ENCODE measurements at places on chromosomes 5 and 9.

- DNase-seq = no peak
Observed at GRCh38 chr9:14693251-14693861, at the start of gene ZDHHC21. Gene ZDHHC21 (minus strand): TSS chr9:14693432. CDS start chr9:14674340, 19,092 bp downstream.

DNA sequence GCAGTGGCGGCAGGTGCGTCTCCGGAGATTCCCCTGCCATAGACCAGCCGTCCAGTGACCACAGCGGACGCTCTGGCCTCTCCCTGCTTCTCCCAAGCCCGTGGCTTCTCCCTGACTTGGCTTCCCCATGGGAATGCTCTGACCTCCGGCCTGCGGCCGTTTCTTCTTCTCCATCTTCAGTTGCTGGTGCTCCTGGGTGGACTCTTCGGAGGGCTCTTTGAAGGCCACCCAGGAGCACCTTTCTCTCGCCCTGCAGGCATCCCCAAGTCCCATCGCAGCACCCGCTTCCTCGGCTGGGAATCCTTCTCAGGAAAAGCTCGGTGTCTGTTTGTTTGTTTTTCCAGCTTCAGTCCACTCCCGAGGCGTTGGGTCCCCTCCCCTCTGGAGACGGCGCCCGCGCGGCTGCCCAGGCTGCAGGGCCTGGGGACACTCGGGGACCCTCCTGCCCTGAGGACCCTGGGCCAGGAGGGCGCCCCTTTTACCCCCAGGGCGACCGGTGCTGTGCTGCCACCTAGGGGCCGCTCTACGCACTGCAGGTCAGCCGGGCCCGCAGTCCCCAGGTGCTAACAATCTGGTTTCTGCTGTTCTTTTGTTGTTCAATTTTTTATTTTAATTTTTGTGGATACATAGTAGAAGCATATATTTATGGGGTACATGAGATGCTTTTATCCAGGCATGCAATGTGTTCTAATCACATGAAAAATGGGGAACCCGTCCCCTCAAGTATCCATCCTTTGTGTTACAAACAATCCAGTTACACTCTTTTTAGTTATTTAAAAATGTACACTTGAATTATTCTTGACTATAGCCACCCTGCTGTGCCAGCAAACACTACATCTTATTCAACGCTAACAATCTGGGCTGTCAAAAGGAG lies 197.9 kb upstream of the ADAMTS16 start:
- DNase-seq = no peak

DNA sequence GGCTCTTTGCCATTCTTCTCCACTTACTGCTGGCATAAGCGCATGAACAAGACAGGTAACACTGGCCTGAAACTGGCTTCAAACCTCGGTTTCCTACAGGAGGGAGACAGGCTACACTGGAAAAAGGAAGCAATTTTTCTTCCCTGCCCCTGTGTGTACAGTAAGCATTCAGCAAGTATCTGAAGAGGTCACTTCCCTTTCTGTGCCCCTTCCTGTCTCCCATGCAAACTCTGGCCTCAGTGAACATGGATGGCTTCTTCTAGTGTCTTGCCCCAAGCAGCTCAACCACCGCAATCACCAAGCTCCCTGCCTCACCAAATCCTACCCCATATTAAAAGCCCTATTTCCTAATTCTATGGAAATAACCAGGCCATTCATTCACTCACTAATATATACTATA lies 42.4 kb downstream of the SERINC5 start:
- peak; percentile 47 for DNase-seq

DNA sequence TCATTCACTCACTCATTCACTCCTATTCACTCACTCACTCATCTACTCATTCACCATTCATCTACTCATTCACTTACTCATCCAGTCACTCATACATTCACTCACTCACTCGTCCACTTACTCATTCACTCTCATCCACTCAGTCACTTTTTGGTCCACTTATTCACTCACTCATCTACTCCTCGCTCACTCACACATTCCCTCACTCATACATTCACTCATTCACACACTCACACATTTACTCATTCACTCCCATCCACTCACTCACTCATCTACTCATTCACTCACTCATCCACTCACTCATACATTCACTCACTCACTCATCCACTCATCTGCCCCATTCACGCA lies 27.7 kb downstream of the WNK2 start:
- DNase-seq = no peak

DNA sequence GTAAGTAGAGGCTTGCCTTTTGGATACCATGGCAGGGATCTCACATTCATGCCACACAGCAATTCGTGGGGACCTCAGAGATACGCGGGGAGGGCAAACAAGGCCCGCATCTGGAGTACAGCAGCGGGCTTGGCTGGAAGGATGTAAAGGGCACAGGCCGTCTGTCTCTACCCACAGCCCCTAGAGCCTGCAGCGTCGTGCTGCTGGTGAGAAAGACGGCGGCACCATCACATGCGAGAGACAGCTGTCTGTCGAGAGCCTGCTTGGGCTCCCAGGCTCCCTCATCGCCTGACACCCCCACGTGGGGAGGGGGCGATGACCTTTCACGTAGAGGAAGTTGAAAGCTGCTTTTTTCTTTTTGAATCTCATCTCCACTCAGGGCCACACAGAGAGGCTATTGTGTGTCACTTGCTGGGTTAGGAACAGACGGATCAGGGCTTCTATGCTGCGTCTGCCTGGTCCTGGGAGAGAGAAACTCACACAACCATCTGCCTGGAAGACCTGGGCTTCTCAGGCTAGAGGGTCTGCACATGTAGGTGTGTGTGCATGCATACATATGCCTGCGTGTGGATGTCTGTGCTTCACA lies 134.6 kb upstream of the PPP1R26 start:
- no peak for DNase-seq

GRCh38 chr9:82957529-82958379 lies 105.2 kb downstream of the RASEF start:
- no peak for DNase-seq

DNA sequence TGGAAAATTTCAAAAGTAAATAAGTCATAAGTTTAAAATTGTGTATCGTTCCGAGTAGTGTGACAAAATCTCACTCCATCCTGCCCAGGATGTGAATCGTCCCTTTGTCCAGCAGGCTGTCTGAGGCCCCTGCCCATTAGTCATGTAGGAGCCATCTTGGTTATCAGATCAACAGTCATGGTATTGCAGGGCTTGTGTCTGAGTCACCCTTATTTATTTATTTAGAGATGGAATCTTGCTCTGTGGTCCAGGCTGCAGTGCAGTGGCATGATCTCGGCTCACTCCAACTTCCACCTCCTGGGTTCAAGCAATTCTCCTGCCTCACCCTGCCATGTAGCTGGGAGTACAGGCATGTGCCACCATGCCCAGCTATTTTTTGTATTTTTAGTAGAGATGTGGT lies 30.2 kb downstream of the ITGA2 start:
- DNase-seq = no peak

DNA sequence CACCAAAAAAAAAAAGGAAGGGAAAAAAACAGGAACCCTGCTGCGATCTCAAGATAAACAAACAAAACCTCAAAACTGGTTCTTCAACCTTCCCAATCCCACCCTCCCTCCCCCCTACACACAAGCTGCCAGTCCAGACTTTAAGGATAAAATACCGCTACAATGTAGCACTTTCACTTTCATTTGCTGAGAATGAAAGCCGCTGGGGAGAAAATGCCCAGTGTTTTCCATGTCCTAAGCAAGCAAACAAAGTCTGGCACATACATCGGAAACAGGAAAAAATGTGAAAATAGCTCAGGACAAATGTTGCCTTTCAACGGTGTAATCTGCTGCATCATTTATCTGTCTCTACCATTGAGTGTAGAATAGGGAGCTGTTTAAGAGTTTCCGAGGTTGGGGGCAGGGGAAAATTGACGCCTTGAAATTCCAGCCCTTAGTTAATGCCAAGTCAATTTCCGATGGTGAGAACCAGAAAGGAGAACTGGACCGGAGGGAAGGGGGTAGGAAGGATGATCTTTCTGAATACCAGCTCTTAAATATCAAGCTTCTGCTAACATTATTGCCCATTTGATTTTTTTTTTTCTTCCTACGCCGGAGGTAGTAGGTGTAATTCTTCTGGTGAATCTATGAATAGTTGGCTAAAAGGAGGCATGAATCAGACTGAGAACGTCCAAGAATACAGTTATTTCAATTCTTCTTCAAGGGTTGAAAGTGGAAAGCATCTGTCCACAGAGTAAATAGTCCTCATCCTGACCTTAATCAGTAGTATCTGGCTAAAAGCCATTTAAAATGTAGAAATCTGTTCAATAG lies 1.2 kb upstream of the ADAMTS6 start:
- DNase-seq = peak; percentile 23

Data from Kasumi-1 (cell line).